H4 (cell line): ENCODE measurements at places on chromosomes 2 and 18.

DNA sequence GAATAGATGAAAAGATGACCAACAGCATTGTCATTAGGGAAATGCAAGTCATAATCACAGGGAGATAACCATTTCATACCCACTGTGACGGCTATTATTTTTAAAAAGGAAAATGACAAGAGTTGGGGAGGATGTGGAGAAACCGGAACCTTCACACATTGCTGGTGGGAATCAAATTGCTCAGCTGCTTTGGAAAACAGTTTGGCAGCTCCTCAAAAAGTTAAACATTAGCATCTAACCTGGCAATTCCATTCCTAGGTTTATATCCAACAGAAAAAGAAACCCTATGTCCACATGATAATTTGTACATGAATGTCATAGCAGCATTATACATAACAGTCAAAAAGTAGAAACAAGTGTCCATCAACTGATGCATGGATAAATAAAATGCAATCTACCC is 58.2 kb downstream of the KCNG3 start:
- DNase-seq = no peak

DNA sequence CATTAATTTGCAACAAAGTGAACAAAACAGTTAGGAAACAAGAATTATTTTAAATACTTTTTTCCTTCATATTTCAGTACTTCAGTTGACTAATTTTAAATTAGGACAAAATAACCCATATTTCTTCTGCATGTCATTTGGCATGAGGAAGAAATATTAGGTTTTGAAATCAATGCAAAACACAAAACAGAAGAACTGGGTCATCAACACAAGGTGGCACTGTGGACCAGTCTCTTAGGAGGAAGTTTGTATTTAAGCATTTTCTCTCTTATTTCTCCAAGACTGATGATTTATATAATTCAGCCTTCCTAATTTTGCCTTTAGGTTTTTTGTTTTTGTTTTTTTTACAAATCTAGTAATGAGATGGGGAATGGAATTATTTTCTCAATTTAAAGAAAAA is 352.8 kb upstream of the KCNH7 start:
- peak; percentile 44 for DNase-seq

- DNase-seq = no peak
Observed at GRCh38 chr2:179518830-179519229, 254.2 kb upstream of the SESTD1 start.

DNA sequence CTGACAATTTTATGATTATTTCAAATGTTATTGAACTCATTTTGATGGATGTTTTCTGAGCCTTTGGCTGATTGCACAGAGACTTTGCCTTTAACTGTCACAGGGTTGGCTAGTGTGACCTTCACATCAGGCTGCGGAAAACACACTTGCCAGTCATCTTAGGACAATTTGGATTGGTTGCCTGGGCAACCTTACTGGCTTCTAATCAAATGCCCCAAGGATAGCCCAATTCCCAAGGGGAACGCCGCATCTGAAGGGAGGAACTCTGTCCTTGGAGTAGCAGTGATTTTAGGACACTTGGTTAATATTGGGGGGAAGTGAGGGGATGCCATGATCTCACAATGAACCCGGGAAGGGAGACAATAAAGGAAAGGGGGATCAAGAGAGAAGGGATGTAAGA is 29.5 kb downstream of the OSBPL6 start:
- DNase-seq = no peak

- DNase-seq = no peak
Observed at GRCh38 chr2:38432820-38433606, 55.9 kb upstream of the ATL2 start.

GRCh38 chr18:21057112-21057511 is 54.5 kb downstream of the ROCK1 start:
- no peak for DNase-seq

DNA sequence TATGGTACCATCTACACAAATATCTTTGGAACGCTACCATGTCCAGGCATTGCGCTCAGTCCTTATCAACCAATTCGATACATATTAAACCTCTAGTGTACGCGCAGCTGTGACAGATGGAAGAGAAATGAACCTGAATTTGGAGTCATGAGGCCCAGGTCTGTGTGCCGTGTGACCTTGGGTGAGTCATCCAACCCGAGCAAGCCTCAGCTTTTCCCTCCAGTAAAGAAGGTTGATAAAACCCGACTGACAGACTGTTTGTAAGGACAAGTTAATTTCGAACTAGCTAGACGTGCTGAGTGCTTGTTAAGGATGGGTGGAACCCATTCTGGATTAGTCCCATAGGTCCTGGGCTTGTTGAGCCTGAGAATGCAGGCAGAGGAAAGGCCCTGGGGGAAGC is 28.2 kb downstream of the GREB1 start:
- DNase-seq = no peak

- DNase-seq = no peak
Observed at GRCh38 chr18:49560624-49561288, 1.1 kb upstream of the LIPG start.

DNA sequence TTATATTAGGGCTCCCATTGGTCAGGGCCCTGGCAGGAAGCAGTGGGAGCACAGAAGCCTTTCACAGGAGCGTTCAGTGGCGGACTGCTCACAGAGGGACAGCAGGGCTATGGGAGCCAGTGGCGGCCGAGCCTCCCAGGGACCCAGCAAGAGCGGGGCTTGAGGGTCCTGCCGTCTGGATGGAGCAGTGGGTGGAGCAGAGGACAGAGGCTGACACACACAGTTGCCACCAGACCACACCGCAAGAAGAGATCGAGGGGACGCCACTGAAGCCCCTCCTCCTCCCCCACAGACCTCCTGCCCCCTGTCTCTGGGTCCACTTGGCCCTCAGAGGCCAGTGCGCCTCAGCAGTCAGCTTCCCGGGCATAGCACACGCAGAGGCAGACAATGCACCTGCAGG is 39.3 kb downstream of the SALL3 start:
- no peak for DNase-seq

DNA sequence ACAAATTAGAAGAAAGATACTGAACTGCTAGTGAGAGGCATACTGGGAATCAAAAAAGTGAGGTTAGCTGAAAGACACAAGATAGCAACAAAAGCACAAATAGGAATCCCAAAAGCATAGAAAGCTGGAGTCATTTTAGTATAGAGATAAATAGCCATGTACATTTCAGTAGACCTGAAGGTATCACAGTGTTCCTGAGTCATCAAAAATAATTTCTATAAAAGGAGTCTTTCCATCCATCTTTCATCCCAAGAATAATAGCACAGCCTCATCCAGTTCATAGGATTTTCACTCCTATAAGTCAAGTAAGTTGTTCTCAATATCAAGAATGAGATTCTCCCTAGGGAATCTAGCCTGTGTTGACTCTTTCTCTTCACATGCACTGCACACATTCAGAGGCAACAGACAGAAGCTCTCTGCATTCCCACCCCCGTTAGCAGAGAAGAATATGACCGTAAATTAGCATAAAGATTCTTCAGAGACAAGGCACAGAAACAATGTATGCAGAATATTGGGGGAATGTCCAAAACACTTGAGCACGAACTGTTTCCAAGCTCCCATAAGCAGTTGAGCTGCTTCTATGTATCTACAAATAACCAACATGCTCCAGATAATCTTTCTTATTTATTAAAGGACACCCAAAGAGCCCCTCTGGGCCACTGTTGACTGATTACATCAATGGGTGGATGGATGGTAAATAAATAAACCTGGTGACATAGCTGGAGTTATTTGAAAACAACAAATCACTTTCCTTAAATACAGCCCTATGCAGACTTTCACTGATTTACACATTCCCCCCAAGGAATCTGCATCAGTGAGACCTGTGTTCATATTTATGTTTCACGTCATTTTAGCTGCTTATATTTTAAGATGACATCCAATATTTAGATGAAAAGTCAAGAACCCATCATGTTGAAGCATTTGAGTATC is 174.5 kb upstream of the PKDCC start:
- DNase-seq = no peak
